ENCODE measurements at places on chromosomes 16 and 17. TPM values are rescaled to one million over a fixed set of nuclear protein-coding genes. Genes with fewer than 3 reads are reported as not detected.
A peak's percentile ranks its signal among the peaks of the same experiment; 100 is the strongest.

- no peak for DNase-seq
Measured at GRCh38 chr16:50924759-50925545, 183.1 kb downstream of the CYLD start.

Gene CCDC78
- not detected for total RNA-seq

GRCh38 chr16:17437981-17438380 is 32.8 kb downstream of the XYLT1 start:
- no peak for DNase-seq

GRCh38 chr16:50838165-50838564 is 96.3 kb downstream of the CYLD start:
- DNase-seq = peak; percentile 5

Gene USP6
- not detected for total RNA-seq

DNA sequence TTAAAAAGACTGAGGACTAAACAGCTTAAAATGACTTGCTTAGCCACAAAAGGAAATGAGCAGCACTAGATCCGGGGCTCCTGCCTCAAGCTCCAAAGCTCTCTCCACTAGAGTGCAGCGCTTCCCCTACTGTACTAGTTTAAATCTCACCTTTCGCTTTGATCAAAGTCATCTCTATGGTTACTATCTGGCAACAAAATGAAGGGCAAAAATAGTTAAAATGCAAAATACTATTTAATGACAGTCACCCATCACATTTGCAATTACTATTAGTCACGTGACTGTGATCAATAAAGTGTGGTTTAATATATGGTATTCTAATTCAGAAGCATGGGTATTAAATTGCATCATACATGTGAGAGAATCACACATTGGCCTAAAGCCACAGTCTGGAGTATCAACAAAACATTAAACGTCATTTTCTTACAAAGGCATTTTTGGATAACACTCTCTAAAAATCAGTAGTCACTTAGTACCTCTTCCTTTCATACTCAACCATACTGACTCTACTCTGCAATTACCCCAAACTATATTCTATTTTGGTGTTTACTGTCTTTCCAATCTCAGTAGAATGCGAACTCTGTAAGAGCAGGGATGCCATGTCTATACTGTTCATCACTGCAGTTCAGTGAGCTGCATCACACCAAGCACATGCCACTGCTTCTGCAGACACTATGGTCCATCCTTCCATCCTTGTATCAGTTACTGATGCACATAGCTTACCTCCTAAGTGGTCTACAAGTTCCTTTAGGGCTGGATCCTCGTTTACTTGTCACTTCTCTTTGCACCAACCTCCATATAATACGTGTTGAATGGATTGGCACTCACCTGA is 6.2 kb downstream of the PSMD12 start:
- DNase-seq = no peak

GRCh38 chr16:78816499-78817195 is 717.2 kb downstream of the WWOX start:
- DNase-seq = peak; percentile 62

DNA sequence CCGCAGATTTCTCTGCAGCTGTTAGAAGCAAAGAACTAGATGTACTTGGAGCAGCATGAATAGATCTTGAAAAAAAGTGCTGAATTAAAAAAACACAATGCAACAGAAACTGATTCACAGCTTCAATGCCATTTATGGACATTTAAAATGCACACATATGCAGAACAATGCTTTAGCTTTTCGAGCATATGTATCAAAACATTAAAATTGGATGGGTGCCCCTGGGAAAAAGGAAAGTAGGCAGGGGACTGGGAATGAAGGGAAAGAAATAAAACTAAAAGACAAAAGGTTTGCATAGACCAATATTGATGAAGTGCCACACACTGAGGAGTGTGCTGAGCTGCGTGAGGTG is 5.0 kb downstream of the KCTD13 start:
- DNase-seq = no peak

Gene CACNG1
- total RNA-seq = not detected

- DNase-seq = no peak
Measured at GRCh38 chr17:55245986-55246385, 18.8 kb upstream of the HLF start.

GRCh38 chr16:73778887-73779286 is 517.7 kb upstream of the PSMD7 start:
- no peak for DNase-seq

DNA sequence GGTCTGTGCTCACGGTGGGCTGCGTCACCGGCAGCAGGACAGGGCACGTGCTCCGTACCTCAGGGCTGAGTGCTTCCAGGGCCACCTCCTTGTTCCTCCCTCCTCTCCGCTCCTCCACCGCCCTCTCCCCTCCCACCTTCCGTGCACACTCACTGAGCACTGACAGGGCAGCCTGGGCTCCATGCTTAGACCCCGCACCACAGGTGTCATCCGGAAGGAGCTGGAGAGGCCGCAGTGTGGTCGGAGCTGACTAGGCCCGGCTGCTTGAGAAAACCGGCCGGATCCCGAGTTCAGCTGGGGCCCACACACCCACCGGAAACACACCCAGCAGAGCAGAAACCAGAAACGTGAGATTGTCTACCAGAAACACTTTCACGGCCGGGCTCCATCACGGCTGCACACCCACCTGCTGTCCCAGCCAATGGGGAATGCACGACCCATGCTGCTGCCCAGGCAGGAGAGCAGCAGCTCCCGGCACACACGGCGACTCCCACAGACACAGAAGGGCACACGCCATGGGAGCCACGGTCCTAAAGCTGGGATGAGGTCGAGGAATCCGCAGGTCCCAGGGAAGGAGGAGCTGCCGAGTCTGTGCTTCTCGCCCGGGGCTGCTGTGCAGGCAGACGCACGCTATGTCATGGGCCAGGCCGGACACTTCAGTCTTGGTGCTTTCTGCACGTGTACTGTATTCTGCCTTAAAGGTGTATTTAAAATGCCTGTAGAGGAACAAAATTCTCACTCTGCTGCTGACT is 55.0 kb upstream of the ZNF469 start:
- no peak for DNase-seq

Gene KRT39
- not detected for total RNA-seq

Gene CDH11
- total RNA-seq = 8.6 TPM

GRCh38 chr16:54932021-54932660 is 1.5 kb downstream of the IRX5 start:
- DNase-seq = no peak

DNA sequence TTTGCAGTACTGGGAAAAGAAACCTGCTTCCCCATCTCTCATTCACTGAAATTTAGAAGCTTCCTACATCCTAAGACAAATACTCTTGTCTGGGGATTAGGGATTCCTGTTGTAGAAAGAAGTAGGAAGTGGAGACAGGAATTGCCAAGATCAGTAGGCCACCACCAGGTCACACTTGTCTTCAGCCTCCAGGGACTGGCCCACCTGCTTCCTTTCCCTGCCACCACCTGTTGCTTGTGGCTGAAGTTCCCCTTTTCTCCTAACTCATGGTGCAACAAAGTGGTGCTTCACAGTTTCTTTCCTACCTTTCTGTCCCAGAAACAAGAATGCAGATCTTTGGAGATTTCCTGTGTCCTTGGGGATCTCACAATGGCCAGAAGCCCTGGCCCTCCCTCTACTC is 82.4 kb downstream of the WNT3 start:
- no peak for DNase-seq

DNA sequence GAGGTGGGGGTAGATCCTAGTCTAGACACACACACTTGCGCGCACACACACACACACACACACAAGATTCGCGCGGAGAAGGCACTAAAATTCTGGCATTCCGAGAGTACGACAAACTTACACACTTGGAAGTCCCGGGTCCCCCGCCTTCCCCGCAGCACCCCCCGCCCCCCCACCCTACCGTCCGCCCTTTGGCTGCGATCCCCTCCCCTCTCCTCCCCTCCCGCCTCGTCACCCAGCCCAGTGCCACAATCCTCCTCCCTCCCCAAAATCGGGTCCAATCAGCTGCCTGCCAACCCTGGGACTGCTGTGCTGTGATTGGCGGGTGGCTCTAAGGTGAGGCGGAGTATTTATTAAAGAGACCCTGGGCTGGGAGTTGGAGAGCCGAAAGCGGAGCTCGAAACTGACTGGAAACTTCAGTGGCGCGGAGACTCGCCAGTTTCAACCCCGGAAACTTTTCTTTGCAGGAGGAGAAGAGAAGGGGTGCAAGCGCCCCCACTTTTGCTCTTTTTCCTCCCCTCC is at the start of gene SOX9:
SOX9 (plus strand) TSS at position 379 of the 522 bp plus-strand sequence. CDS start 372 bp downstream, outside the sequence.
- peak; percentile 97 for DNase-seq

Gene TMIGD1
- total RNA-seq = not detected

- DNase-seq = no peak
Measured at GRCh38 chr16:16032271-16032979, 83.0 kb downstream of the ABCC1 start.

DNA sequence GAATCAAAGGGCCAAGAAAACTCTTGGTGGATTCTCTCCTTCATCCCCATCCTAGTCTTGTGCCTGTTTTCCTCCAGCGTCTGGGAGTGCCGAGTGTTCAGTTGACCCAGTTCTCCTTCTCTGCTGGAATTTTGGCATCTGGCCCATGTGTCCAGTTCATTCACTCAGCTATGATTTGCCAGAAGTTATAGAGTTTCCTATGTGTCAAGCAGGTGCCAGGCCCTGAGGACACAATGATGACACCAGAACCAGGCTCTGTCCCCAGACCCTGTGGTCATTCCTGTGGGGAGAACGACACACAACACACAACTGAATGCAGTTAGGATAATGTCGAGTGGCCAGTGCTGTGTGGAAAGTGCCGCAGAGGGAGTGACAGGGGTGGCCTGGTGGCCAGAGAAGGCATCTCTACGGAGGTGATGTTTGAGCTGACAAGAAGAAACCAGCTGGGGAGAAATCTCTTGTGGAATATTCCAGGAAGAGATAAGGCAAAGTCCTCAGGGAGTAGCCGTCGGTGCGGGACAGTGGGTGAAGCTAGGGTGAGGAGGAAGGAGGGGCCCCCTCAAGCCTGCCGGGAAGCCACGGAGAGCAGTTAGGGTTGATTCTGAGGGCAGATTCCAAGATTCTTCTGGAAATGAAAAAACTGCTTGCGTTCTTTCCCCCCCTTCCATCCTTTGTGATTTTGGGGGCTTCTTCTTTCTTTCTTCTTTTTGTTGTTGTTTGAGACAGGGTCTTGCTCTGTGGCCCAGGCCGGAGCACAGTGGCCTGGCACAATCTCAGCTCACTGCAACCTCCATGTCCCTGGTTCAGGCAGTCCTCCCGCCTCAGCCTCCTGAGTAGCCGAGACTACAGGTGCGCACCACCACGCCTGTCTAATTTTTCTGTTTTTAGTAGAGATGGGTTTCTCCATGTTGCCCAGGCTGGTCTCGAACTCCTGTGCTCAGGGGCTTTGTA is 35.8 kb upstream of the IL34 start:
- no peak for DNase-seq

Gene KRTAP17-1
- total RNA-seq = not detected

- no peak for DNase-seq
Measured at GRCh38 chr16:56911771-56912571, 20.0 kb upstream of the HERPUD1 start.

DNA sequence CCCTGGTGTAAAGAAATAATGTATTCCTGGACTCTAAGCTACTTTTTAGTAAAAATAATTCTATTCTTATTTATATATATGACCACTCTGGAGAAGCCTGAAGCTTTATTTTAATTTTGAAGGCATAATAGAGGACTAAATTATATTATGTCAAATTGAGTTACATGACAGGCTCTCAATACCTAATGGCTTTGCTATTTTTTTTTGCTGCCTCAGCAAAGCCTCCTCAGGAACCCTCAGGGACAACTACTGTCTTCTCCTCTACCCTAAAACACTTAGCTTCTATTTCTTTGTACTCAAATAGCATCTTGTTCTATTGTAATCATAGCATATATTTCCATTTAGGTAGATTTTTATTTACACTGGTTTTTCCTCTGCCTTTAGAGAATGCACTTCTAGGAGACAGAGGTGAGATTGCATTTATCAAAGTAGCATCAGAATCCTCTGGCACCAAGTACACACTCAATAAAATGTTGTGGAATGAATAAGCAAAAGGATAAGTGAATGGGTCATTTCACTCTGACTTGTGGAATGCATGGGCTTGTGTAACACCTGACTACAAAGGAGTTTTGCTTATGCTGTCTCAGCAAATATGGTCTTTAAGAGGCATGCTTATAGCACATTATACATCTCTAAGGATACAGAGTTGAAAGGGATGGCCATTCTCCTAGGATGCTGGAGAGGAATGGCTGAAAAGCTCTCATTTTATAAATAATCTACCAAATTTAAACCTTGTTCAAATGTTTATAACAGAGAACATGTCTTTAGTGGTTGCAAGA is 605.2 kb downstream of the KCNJ2 start:
- no peak for DNase-seq

DNA sequence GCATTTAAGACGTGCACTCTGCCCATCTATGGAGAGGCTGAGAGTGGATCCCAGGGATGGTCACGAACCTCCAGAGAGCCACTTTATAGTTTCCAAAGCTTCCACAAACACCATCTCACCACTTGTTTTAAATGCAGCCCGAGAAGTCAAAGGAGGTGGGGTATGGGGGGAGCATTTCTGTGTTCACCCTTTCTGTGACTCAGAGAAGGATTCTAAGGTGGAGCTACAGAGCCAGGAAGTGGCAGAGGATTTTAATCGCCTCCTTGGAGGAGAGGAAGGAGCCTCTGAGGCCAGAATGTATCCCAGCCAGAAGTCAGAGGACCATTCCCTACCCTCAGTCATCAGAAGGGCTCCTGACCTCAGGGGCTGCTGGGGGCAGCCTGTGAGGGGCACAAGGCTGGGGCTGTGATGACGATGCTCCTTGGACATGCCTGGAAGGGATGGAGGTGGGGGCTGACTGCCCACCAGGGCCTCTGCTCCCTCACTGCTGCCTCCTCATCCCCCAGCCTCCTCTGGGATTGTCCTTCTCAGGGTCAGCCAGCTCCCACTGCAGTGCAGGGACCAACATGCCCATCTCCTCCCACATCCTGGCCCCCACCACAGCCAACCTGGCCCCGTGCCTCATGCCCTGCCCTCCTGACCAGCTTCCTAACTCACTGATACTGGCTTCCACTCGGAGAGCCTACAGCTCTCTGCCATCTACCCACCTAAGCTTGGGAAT is 2.8 kb downstream of the XYLT2 start:
- no peak for DNase-seq

GRCh38 chr16:3089717-3090592 is 9.1 kb downstream of the ZSCAN10 start:
- no peak for DNase-seq

Gene CFAP119
- total RNA-seq = 28.0 TPM

DNA sequence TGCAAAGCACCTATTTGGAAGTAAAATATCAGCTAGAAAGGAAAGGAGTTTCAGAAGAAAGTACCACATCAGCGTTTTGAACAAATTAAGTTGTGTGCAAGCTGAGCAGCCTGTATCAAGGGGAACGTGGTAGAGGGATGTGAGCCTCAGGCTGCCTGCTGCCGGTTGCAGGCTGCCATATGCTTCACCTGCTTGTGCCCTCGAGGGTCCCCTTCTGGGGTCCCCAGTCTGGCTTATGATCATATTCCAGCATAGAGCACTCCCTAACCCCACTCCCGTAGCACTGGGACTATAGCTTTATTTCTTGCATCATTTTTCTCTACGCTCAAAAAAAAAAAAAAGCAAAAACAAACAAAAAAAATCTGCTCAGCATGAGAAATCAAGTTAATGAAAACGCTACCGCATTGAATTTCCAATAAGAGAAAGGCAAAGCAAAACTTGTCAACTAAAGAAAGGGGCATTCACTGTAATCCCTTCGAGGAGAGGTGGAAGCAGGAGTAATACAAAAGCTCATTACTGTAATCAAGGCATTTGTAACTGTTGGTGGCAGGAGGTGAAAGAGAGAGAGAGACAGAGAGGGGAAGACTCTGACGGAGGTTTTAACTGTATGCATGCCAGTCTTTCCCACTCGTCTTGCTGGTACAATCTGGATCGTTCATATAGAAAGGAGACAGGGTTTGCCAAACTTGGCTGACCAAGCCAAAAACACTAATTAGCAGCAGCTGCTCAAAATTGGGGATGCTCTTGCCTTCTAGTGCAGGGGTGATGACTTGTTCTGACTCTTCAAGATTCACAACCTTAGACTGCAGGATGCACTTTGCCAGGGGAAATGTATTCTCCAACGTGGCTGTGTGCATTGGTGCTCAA is 258.2 kb upstream of the HSBP1 start:
- no peak for DNase-seq

Data from body of pancreas (tissue), 4 donors.